A172 (cell line): ENCODE measurements at places on chromosomes 1 and 21. TPM values are rescaled to one million over a fixed set of nuclear protein-coding genes. Genes with fewer than 3 reads are reported as not detected.
A peak's percentile ranks its signal among the peaks of the same experiment; 100 is the strongest.

GRCh38 chr1:26684763-26685508 is 10.9 kb upstream of the ARID1A start:
- no peak for DNase-seq

FAM76A gene
- 8.6 and 9.4 TPM in 2 replicates for total RNA-seq

- peak; percentile 56 for DNase-seq
Observed at GRCh38 chr1:159959451-159959850, 5.4 kb upstream of the SLAMF9 start.

DNA sequence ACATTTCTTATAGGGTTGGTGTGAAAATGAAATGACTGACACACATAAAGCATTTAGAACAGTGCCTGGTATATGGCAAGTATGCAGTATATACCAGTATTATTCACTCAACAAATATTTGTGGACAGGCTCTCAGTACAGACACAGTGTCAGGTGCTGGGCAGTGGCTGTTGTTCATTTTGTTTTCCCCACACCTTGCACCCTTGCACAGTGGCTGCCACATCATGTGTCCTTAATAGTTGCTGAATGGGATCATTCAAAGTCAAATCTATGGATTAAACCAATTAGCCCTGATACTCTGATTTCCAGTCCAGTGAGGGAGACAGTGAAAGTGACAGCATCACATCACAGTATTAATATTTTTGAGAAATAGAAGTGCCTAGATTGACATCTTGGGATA is 2.4 kb downstream of the SLAMF1 start:
- DNase-seq: no peak
